HCT116 (cell line): ENCODE measurements at places on chromosomes 13 and 19. TPM values are rescaled to one million over a fixed set of nuclear protein-coding genes. Genes with fewer than 3 reads are reported as not detected.

GRCh38 chr13:110873639-110874507 is 41.0 kb downstream of the ANKRD10 start:
- no peak for DNase-seq
- H3K36me3 ChIP-seq = no peaks in the 10 kb centered on the region
- no peaks in the 10 kb centered on the region for H3K27me3 ChIP-seq

DNA sequence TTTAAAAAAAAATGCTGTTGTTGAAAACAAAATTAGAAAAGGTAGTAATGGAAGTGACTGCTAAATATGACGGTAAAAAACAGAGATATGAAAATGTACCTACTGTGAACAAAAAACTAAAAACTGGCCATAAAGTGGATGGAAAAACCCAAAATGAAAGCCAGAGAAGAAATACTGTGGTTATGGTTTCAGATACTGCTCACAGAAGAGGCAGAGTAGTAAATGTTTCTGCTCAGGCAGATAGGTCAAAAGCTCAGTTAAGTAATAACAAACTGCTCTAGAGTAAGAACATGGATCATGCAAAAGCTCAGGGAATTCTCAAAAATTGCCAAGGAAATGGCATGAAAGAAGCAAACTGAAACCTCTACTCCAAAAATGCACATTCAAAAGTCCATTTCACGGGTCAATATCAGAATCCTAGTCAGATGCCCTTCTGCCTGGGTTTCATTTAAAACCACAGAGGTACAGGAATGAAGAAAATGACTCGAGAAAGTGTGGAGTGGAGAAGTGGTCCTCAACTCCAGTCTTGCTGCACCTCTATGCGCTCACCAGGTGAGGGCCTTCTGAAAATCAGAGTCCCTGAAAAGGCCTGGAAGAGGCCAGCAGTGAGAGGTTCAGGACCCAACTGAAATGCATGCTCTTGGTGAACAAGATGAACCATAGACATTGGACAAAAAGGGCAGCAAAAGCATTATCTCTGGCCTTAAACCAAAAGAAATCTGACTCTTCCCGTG is 315.0 kb upstream of the SPRY2 start:
- H3K4me3 ChIP-seq = no peak overlapping the region
- no peaks in the 10 kb centered on the region for H3K4me1 ChIP-seq
- no peaks in the 10 kb centered on the region for H3K36me3 ChIP-seq
- H3K27ac ChIP-seq = no peak overlapping the region
- DNase-seq = no peak
- H3K27me3 ChIP-seq = no peaks in the 10 kb centered on the region

GRCh38 chr13:33099860-33100259 is 83.6 kb downstream of the KL start:
- no peaks in the 10 kb centered on the region for H3K27me3 ChIP-seq
- no peak for DNase-seq
- no peak overlapping the region for H3K27ac ChIP-seq
- H3K36me3 ChIP-seq = no peaks in the 10 kb centered on the region
- H3K4me3 ChIP-seq = no peak overlapping the region

DNA sequence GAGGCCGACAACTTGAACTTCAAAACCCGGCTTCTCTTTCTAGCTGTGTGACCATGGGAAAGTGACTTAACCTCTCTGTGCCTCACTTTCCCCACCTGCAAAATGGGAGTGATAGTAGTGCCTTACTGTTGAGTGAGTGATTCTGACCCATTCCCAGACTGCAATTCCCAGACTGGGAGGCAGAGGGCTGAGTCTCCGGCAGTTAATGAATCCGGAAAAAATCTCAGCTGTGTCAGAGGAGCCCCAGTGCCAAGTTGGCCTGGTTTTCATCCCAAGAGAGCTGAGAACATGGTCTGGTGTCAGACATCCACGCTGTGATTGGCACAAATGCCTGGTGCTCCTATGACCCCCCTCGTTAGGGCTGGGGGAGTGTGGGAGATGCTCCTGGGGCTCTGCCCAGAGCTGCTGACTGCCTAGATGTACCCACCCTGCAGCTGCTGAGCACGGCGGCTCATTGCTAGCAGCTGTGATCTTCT is 50.0 kb downstream of the PIN1 start:
- H3K27me3 ChIP-seq = no peaks in the 10 kb centered on the region
- DNase-seq = no peak
- no peak overlapping the region for H3K27ac ChIP-seq

GRCh38 chr19:2333807-2334211 is 5.3 kb downstream of the SPPL2B start:
- DNase-seq = no peak
- H3K4me1 ChIP-seq = peaks cover 10% of the 10 kb centered on the region
- H3K36me3 ChIP-seq = no peaks in the 10 kb centered on the region
- H3K4me3 ChIP-seq = no peak overlapping the region
- H3K27me3 ChIP-seq = no peaks in the 10 kb centered on the region

DNA sequence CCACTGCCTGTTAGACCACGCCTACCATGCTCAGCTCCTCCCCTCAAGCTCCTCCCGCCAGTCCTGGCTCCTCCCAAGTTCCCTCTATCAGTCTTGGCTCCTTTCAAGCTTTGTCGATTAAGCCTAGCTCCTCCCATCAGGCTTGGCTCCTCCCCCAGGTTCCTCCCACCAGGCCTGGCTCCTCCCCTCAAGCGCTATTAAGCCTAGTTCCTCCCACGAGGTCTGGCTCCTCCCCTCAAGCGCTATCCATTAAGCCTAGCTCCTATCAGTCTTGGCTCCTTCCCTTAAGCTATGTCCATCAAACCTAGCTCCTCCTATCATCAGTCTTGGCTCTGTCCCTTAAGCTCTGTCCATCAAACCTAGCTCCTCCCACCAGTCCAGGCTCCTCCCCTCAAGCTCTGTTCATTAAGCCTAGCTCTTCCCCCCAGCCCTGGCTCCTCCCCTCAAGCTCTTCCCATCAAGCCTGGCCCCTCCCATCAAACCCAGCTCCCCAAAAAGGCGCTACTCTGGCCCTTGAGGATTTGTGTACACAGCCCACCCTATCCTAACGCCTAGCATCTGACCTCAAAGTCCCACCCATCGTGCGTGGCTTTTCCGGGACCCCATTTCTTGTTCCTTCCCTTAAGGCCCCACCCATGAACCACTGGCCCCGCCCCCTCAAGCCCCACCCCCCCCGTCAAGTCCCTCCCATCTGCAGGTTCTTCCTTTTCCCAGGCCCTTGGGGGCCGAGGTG is 10.0 kb downstream of the CAMSAP3 start:
- DNase-seq = peak; percentile 79
- peaks cover 3% of the 10 kb centered on the region for H3K36me3 ChIP-seq
- peaks cover 10% of the 10 kb centered on the region for H3K4me1 ChIP-seq
- H3K27ac ChIP-seq = peak overlapping the region; percentile 9; the same call in 1 of the 2 replicates
- H3K4me3 ChIP-seq = no peak overlapping the region

DNA sequence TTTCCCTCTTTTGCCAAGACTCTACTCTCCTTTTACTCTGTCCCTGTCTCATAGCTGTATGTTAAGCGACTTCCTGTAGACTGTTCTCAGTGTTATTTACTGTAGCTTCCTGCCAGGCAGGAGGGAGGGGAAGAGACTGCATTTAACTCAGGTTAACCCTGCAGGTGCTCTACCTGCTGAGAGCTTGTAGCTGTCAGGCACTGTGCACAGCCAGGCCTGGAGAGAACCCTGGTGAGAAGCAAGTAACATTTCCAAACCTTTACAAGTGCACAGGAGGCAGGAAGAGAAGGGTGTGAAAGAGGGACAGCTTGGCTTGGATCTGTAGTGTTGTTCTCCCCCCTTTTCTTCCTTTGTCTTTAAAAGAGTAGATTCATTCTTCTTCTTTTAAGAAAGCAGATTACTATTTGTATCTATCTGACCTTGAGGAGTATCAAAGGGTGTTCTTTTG is 167.1 kb downstream of the LMO7 start:
- H3K27ac ChIP-seq = no peak overlapping the region
- no peaks in the 10 kb centered on the region for H3K36me3 ChIP-seq
- no peak for DNase-seq
- H3K4me3 ChIP-seq = no peak overlapping the region

ADM5 gene
- total RNA-seq = 12.1 TPM

KCNRG gene
- 2.5 TPM for total RNA-seq

UPF1 gene
- 78.5 TPM for total RNA-seq

ZNF729 gene
- total RNA-seq = not detected

PSG11 gene
- total RNA-seq = not detected
